Activated T-cell treated with anti-CD3 and anti-CD28 coated beads for 24 hours (primary cell): ENCODE measurements at places on chromosomes 5 and 9.
A peak's percentile ranks its signal among the peaks of the same experiment; 100 is the strongest.

GRCh38 chr9:36485647-36486328 lies 85.7 kb upstream of the RNF38 start:
- peak; percentile 2 for DNase-seq

DNA sequence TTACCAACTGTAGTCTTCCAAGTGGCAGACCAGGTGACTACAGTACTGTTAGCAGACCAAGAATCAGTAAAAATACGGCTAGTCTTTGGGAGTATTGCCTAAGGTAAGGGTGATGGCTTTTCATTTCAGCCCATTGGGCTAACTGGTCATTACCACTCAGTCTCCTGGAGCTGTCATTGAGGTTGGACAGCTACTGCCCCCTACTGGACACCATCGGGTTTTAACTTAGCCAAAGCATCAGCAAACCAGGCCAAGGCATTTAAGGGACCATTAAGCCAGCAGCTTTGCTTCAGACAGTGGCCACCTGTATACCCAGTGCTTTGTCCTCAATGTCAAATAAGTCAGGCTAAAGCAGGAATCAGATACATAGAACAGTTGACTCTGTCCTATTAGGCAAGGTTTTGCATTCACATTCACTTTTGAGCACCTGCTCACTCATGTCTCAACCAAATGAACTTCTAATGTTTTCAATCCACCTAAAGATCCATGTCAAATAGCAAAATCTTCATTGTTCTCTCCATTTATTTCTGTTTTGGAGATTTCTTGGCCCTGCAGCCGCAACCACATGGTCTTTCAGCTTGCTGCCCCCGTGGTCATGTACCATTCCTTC lies 117.2 kb downstream of the INVS start:
- peak; percentile 38 for DNase-seq

DNA sequence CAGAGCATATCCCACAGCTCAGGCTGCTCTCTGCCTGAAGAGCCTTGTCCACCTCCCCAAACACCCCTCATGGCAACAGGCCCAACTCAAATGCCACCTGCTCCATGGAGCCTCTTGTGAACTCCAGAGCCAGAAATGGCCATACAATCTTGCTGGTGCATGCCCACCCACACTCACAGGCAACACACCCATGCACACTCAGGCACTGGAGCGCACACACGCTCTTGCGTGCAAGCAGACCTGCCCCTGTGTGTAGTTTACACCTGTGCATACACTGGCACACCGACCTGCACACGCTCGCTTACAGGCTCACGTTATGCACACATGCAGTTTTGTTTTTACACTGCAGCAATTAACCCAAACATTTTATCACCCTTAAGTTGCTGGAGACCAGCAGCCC lies 40.0 kb downstream of the HRH2 start:
- DNase-seq: no peak

DNA sequence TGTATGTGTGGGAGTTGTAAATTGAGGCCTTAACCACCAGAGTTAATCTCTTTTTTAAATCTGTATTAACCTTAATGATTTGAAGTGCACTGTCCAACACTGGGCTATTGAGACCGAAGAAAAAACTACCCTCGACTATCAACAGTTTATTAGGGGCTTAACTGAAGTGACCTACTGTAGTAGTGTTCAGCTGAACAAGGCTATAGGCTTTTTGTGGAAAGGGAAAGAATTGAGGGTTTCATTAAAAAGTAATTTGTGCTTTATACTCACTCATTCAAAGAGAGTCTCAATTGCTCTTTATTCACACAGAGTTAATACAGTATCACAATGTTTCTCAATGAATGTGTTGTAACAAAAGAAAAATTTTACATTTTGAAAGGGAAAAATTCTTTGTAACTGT lies 267.5 kb downstream of the SLF1 start:
- DNase-seq: no peak

GRCh38 chr9:89409466-89409865 lies 88.4 kb downstream of the SEMA4D start:
- no peak for DNase-seq

- no peak for DNase-seq
These were observed 117.2 kb downstream of the GADD45G start for GRCh38 chr9:89721971-89722530.

- no peak for DNase-seq
These were observed 10.0 kb downstream of the SEC16A start for GRCh38 chr9:136472640-136473353.

GRCh38 chr5:95241161-95241560 lies 43.7 kb downstream of the MCTP1 start:
- DNase-seq: no peak

DNA sequence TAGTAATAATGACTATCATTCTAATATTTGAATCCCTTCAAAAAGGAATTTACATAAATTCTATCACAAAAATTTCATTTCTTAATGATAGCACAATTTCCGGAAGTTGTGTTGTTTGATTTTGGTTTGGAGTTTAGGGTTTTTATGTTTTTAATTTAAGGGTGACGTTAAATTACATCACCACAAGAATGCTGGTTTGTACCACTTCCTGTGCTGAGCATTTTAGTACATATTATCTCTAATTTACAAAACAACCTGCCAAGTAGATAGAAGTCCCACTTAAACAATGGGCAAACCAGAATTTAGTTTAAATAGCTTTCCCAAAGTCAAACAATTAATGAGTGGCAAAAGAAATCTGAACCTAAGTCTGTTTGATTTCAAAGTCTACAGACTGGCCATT lies 63.4 kb downstream of the DENND1A start:
- DNase-seq: no peak

- no peak for DNase-seq
These were observed 95.6 kb downstream of the HSPA4 start for GRCh38 chr5:133147411-133147810.

GRCh38 chr9:138043061-138043410 lies 165.5 kb downstream of the CACNA1B start:
- no peak for DNase-seq

DNA sequence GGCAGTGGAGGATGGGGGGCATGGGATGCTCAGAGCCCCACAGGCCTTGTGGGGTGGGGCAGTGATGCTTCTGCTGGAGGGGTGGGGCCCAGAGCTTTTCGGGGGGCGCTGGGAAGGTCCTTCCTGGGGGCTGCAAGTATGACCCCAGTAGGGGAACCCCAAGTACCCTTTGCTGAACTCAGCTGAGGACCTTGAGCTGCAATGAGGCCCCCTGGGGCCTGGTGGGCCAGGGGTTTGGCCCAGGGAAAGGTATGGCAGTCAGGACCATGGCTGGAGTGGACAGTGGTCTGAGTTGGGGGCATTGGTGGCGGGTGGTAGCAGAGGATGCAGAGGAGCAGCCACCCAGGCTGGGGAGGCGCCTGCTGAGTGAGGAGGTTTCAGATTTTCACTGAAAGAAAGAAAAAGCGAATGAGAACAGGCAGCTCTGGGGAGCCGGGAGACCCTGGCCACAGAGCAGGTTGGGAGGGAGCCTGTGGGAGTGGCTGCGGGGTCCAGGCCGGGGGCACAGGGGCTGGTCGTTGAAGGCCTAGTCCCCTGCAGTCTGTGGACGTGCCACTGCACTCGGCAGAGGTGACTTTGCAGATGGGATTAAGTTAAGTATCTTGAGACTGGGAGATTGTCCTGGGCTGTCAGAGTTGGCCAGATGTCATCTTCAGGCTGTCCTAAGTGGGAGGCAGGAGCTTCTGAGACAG lies 19.2 kb downstream of the WNK2 start:
- DNase-seq: no peak

DNA sequence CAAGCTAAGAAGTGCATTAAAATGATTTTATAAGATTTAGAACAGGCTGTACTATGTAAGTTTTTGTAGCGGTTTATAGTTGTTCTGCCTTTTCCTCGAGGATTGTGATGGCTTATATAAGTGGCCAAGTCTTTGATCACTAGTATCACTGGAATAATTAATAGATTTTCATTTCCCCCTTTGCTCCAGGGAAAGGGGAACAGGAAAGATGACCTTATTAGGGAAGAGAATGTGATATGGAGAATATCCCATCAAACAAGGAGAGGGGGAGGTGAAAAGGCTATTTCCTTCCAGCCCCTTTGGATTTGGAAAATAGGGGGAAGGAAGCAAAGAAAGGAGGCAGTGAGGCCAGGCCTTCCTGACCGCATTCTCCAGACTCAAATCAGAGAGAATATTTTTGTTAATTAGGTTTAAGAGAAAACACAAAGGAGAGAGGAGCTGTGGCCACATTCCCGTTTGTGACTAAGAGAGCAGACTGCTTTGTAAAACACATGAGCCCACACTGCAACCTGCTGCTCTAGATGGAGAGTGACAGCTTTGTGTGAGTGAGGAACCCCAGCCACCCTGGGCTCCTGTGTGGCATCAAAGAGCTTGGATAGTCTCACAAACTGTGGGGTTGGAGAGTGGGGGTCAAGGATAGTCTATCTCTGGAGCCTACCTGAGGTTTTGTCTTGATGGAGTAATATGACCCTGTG lies 359.5 kb downstream of the DTWD2 start:
- DNase-seq: no peak

DNA sequence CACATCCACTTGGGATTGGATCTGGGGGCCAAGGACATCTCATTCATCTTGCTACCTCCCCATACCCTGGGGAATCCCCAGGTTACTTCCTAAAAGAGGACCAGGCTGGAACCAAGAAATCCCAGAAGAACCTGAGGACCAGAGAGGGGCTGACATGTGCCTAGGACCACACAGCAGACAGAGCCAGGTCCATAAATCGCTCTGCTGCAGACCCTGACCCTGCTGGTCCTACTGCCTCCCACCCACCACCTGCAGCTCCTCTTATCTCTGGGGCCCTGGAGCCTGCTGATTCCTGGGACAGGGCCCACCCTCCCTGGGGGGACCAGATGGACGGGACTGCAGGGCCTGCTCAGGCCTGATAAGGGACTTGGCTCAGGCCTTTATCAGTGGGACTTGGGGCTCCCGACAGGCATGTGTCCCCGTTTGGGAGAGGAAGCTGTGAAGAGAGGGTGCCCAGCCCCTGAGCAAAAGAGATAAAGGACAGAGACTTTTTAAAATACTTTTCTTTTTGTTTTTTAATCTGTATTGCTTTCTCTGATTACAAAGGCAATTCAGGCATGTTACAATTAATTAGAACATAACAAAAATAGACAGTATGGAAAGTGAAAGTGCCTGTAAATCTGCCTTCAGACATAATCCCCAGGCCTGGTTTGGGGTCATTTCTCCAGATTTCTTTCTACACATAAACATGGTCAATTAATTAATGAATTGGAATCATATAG lies 101.3 kb upstream of the LARP1 start:
- no peak for DNase-seq

DNA sequence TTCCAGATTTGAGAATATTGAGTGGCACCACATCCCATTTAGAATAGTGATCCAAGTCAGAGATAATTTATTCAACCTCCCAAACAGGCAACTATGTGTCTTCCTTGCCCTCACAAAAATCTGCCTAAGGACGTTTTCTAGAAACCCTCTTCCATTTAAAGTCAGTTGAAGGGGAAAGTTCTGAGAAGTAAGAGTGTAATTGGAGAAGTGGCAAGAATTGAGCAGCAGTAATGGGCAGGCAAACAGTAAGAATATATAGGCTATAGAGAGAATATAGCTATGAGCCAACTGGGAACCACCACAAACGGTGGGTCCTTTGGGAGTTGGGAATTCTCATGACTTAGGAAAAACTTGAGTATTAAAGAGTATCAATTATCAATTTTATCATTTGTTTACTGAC lies 31.1 kb upstream of the CETN3 start:
- no peak for DNase-seq

GRCh38 chr9:130713286-130713960 lies 19.8 kb downstream of the EXOSC2 start:
- DNase-seq: no peak

DNA sequence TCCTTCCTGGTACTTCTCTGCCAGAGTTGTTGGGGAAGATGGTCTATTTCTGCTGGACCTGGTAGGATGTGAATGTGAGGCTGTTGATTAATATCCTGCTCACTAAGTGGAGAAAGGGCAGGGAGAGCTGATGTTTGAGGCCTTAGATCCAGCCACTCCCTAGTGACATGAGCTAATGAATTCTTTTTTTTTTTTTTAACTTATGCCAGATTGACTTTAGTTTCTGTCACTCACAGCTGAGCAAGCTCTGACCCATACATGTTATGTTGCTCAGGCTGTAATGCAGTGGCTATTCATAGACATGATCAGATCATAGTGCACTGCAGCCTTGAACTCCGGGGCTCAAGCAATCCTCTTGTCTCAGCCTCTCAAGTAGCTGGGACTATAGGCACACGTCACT lies 75.1 kb upstream of the SPRY4 start:
- no peak for DNase-seq

- DNase-seq: no peak
These were observed 273.3 kb downstream of the MAN2A1 start for GRCh38 chr5:109962882-109963603.

- no peak for DNase-seq
These were observed 47.3 kb downstream of the FBN2 start for GRCh38 chr5:128490761-128491160.

DNA sequence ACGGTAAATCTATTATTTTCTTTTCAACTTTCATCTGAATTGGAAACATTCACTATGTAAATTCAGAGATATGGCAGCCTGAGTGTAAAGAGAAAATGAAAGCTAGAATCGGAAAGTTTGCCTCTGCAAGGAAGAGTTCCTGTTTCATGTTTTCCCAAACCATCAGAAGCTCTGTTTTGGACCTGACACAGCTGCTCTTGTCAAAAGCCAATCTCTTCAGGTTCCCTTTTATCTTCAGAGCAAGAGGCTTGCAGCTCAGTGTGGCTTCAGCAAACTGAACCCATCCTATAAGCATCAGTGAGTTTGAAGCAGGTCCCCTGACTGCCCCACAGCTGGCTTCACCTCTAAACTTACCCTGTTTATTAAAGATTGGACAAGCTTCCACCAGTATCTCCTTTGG lies 1099.7 kb downstream of the DTWD2 start:
- no peak for DNase-seq

DNA sequence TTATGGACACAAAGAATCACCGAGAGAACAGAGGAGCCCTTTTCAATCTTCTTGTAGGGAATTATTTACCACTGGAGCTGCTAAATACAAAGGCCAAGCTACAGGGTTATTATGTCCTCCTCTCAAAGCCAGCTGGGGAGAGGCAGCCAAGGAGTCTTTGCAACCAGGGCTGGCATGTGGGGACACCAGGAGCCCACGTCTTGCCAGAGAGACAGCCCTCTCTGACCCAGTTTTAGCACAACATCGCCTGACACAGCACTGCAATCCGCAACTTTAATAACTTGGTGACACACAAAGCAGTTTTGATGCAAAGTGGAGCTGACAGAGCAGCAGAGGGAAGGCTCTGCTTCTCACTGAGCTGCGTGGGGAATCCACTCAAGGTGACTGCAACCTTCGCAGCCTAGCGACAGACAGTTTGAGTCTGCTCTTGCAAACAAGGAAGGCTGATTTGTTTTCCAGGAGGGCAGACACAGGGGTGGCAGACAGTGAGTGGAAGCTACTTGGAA lies 33.6 kb downstream of the TLR4 start:
- no peak for DNase-seq

GRCh38 chr5:124468671-124469411 lies 277.6 kb downstream of the ZNF608 start:
- DNase-seq: no peak

GRCh38 chr9:87152256-87152655 lies 204.9 kb upstream of the GAS1 start:
- DNase-seq: no peak

GRCh38 chr5:180097163-180097894 lies 25.8 kb upstream of the RNF130 start:
- no peak for DNase-seq

GRCh38 chr5:123181394-123181801 lies 92.4 kb downstream of the PRDM6 start:
- no peak for DNase-seq
